ENCODE measurements at places on chromosomes 7 and 10.

DNA sequence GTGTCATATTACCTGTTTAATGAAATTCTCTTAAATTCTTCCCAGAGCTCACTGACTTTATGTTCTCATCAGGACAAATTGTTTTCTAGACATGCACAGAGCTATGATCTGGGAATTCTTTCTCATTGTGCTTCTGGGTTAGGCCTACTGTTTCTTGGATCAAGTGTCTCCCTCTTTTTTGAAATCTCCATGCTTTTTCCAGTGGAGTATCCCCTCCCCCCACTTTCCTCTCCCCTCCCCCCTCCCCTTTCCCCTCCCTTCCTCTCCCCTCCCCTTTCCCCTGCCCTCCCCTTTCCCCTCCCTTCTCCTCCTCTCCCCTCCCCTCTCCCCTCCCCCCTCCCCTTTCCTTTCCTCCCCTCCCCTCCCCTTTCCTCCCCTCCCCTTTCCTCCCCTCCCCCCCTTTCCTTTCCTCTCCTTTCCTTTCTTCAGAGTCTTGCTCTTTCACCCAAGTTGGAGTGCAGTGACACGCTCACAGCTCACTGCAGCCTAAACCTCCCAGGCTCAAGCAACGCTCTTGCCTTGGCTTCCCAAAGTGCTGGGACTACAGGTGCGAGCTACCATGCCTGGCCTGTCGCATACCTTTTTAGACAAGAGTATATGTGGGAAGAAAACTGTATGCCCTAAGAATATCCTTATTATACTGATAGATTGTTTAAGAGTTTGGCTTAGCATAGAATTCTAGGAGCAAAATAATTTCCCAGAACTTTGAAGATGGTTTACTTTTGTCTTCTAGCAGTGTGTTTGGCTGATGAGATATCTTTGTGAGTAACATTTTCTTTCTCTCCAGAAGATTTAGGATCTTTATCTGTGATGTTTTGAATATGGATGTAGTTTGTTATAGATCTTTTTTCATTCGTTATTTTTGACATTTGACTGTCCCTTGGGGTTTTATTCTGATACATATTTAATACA, 2.5 kb downstream of the DYNC2I1 start:
- no peak for ATAC-seq

DNA sequence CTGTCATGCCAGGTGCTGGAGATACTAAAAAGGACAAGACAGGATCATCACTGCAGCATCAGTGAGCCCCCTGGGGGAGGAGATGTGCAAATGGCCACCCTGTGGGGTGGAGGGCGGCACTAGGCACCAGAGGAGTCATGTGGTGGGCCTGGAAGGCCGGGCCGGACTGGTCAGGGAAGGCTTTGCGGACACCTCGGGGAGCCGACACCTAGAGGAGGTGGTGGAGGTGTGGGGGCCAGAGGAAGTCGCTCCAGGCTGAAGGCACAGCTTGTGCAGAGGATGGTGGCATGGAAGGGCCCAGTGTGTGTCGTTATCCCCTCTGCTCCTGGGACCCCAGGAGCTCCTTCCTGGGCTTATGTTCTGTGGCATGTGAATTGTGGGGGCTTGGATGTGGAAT, 437.7 kb downstream of the RPS24 start:
- ATAC-seq, result no peak

- no peak for ATAC-seq
Measured at GRCh38 chr10:99537086-99537988, 4.6 kb downstream of the NKX2-3 start.

GRCh38 chr7:43111630-43112458, 603 bp upstream of the HECW1 start:
- peak; percentile 7 for ATAC-seq

DNA sequence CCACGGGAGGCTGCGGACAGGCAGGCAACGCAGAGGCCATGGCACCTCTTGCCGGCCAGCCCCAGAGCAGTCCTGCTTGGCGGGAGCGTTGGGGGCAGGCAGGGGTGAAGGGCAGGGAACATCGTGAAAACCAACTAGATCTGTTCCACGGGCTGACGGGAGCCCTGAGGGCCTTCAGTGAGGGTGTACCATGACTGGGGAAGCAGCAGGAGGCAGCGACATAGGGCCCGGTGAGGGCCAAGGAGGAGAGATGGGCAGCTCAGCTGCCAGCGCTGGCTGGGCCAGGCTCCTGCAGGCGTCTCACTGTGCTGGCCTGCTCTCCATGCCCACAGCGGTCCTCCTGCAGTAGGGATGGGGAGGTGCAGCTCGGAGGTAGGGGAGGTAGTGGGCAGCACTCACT, 196.5 kb downstream of the ELFN1 start:
- no peak for ATAC-seq

DNA sequence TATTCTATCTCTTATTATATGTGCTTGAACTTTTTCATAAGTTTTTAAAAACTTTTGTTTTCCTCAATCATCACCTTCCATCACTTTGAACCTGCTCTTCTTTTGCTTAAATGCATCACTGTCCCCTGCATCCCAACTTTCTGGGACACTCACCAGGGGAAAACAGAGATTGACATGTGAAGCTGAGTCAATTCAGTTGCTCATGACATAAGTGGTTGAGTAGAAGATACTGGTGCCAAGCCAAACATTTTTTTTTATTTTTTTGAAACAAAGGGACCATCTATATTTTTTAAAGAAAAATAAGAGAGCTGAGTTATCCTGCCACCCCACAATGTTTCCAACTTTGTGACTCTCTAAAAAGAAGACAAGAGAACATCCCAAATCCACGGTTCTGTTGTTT, 61.8 kb upstream of the AHR start:
- ATAC-seq, result no peak

GRCh38 chr7:45145881-45146280, 11.7 kb upstream of the RAMP3 start:
- ATAC-seq, result no peak
